ENCODE measurements at places on chromosomes 12 and 14.

DNA sequence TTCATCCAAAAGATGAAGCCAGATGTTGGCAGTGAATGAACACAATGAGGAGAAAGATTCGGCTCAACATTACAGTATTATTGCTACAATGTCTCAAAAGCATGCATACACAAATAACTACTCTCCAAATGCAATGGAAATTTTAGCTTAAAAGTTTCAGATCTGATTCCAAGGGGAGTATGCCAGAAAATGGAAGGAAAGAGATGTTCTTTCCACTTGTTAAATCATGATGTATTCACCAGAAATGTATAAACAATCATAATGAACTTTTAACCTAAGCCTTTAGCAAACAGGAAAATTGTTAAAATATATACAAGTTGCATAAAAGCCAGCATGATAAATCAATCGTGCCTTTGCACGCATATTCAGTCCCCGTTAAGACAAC, 62.1 kb downstream of the SH2B3 start:
- DNase-seq: no peak

- DNase-seq: no peak
These were observed 73.9 kb downstream of the ANO4 start for GRCh38 chr12:100868487-100868886.

GRCh38 chr14:68039593-68039992, 220.0 kb downstream of the RAD51B start:
- DNase-seq: no peak

DNA sequence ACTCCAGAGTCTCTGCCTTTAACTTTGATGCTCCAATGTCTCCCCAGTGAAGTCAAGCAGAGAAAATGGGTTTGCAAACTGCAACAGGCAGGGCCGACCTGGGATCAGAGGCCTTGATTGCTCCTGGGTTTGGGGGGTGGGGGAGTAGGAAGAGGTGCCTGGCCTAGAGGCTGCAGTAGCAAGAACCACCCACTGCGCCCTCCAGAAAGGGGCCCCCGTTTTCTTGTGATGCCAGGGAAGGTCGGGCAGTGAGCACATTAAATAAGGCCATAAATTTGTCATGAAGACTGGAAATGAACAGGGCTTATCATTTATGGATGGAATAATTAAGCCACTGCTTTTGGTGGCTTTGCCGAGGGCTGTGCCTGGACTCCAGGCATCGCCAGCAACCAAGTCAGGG, 38.2 kb upstream of the FAM222A start:
- DNase-seq: no peak

DNA sequence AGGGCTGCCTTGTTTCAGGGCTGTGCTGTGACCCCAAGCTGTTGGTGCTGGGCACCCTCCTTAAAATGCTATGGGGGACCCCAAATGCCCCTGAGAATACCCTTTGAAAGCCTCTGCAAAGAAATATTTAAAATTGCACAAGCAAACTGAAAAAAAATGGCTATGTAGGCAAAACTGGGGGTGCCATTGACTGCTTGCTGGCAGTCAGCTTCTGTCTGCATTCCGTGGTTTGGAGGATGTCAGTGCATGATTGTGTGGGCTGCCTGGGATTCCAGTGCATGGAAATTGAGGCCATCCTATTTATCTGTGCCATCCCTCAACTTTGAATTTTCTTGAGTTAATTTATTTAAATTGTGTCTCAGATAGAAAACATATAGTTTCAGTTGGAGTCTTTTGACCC, 113.7 kb upstream of the RTL1 start:
- no peak for DNase-seq

GRCh38 chr14:65403231-65403630, 9.3 kb upstream of the FUT8 start:
- DNase-seq: no peak

GRCh38 chr12:90120627-90121026, 412.0 kb upstream of the ATP2B1 start:
- no peak for DNase-seq

DNA sequence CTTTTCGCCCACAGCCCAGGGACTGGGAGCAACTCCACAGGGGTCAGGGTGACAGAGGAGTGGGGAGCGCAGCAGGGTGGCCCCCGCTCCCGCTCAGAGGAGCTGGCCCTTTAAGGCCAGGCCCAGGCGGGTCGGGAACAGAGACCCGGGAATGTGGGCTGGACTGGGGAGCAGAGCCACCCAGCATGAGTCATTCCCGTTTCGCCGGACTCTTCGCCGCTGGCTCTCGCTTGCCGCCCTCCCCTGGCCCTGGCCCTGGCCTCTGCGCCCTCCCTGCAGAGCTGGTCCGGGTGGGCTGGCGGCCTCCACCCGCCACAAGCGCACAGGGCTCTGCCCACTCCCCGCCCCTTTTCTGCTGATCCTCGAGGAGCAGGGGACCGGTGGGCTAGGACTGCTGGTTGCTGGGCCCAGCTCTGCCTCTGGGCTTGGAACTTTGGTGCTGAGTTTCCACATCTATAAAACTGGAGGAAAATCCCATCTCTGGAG, 92.8 kb downstream of the NINJ2 start:
- no peak for DNase-seq

DNA sequence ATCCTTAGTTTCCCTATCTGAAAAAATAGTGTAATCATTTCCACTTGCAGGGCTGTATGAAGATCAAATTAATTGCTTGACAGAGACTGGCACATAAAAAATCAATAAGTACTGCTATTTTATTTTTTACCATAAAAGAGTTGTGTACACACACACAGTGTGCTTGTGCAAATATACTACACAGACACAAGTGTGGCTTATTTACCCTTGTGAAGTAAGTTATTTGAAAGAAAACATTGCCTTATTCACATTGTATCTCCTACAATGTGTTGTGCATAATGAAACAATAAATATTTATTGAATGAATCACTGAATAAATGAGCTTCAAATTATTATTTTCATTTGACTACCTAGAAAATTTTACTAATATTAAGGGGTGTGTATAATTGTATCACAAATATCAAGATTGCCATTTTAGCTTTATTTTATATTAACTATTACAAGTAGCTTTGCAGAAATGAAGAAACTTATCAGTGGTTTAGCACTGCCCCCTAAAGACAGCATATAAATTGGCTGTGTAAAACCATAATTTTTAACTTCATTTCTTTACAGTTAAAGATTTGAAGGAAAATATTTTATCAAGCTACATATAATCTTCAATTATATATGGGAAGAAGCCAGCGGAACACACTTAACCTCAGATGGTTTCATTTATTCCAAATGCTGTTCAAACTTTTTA, 11.3 kb downstream of the GARIN6 start:
- no peak for DNase-seq

- DNase-seq: no peak
These were observed 22.1 kb upstream of the ARID4A start for GRCh38 chr14:58276208-58276607.

DNA sequence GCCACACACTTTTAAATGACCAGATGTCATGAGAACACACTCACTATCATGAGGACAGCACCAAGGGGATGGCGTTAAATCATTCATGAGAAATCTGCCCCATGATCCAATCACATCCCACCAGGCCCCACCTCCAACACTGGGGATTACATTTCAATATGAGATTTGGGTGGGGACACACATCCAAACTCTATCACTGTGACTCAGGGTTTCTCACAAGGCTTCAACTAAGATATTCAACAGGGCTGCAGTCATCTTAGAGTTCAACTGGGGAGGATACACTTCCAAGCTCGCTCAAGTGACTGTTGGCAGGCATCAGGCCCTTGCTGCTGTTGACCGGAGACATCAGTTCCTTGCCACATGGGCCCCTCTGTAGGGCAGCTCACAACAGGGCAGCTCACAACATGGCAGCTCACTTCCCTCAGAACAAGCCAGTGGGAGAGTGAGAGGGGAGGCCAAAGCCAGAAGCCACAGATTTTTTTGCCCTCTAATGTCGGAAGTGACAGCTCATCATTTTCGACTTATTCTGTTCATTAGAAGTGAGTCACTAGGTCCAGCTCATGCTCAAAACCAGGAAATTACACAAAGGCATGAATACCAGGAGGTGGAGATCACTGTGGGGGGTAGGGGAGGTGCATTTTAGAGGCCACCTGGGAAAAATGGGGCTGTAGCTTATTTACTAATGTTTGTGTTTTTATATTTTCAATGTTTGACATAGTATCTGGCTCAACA, 50.8 kb upstream of the PTHLH start:
- no peak for DNase-seq

GRCh38 chr12:103499571-103499970, 3.8 kb upstream of the C12orf42 start:
- DNase-seq: no peak

DNA sequence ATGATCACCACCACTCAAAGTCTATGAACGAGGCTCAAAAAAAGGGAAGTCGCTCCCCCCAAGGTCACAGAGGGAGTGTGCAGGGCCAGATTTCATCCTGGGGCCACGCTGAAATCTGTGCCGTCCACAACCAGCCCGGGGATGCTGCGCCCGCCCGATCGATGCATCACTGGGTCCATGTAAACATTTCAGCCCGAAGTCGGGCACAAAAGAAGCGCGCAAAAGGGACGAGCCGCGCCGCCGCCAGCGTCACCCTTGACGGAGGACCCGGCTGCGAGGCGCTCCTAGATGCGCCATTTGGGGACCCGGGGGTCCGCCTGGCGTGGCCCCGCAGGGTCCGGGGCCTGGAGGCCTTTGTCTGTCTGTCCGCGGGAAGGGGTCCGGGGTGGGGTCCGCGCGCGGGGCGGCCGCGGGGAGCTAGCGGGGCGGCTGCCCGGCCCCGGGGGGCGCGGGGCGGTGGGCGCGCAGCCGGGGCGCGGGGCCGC, 503 bp downstream of the FBXO21 start:
- DNase-seq: peak; percentile 27

DNA sequence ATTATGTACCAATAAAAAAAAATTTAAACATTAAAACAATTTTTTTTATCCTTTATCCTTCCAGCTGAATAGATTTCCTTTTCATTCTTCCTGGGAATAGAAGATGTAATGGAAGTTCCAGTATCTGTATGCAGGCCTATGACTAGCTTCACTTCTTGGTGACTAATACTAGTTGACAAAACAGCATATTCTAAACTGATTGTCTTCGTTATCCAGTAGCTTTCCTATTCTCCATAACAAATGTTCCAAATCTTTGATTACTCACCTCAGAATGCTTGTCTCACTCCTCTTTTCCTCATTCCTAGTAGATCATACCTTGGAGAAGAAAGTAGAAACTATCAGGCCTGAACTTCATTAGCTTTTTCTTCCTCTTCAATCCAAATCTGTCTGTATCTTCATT, 70.7 kb downstream of the PLEKHA5 start:
- no peak for DNase-seq

DNA sequence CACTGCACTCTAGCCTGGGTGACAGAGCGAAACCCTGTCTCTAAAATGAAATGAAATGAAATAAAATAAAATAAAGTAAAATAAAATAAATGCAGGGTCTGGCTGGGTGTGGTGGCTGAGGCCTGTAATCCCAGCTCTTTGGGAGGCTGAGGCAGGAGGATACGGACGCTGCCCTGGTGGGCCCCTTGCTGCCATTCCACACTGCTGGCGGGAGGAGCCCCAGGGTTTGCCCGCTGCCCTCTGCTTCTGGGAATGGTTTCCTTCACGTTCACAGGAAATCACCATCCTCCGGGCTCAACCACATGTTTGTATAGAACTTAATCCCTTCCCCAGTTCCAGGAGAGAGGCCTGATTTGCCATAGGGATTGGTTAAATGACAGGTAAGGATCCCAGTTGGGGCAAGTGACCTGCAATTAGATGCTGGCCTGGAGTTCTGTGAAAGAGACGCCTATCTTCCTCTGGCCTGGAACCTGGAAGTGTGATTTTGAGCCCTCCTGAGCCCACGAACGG, 29.3 kb downstream of the CALM1 start:
- no peak for DNase-seq

- DNase-seq: peak; percentile 22
These were observed 137.7 kb downstream of the SPTSSA start for GRCh38 chr14:34324363-34324795.

DNA sequence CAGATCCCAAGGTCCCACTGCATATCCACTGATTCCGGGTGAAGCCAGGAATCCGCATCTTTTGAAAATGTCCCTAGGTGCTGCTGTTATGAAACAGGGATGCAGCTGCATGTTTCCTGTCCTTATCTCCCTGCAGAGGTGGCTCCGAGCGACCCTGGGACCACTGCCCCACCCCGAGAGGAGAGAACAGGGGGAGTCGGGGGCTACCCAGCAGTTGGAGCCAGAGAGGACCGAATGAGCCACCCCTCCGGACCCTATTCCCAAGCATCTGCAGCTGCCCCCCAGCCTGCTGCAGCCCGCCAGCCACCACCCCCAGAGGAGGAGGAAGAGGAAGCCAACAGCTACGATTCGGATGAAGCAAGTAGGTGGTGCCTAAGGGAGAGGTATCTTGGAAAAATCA, 30.3 kb upstream of the OAS1 start:
- no peak for DNase-seq

DNA sequence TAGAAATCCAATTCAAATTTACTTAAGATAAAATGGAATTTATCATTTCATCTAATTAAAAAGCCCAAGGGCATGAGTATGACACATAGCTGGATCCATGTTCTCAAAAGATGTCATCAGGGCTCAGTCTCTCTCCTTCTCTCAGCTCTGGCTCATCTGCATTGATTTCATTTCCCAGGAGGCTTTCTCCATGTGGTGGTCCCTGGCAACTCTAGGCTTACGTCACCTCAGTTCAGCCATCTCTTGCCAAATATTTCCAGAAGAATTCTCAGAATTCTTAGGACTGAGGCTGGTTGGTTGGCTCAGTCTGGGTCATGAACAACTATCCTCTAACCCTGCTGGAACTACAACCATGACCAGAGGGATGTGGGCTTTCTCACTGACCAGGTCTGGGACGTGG, 65.3 kb downstream of the FOS start:
- no peak for DNase-seq

- DNase-seq: no peak
These were observed 47.4 kb upstream of the TRAF3 start for GRCh38 chr14:102729825-102730224.

DNA sequence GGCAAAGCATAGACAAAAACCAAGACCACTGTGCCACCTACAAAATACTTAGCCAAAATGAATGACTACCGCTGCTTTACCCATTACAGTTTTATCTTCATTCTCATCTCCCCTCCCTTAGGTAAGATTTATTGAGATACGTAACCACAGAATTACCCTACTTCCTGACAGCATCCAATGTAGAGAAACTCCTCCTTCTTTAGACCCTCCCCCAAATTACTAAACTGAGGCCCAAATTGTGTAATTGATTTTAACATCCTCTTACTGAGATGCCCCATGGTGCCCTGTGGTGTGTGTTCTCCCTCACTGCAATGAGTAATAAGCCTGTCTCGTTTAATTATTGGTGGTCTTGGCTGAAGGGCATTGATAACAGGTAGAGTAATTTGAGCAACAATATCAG, 19.1 kb downstream of the VRK1 start:
- DNase-seq: no peak
